ENCODE measurements at places on chromosomes 1 and 21.

- DNase-seq: no peak
Observed at GRCh38 chr1:85411567-85412305, 53.2 kb downstream of the DDAH1 start.

DNA sequence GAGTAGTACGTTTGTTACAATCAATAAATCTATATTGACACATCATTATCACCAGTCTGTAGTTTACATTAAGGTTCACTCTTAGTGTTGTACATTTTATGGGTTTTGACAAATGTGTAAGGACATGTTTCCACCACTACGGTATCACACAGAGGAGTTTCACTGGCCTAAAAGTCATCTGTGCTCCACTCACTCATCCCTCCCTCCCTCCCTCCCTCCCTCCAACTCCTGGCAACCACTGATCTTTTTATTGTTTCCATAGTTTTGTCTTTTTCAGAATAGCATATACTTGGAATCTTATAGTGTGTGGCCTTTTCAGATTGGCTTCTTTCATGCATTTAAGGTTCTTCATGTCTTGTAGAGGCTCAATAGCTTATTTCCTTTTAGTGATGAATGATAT is 44.1 kb upstream of the RHOU start:
- no peak for DNase-seq

- no peak for DNase-seq
Observed at GRCh38 chr1:89781494-89782126, 39.2 kb upstream of the LRRC8D start.

GRCh38 chr1:200029822-200030152 is 2.3 kb downstream of the NR5A2 start:
- no peak for DNase-seq

DNA sequence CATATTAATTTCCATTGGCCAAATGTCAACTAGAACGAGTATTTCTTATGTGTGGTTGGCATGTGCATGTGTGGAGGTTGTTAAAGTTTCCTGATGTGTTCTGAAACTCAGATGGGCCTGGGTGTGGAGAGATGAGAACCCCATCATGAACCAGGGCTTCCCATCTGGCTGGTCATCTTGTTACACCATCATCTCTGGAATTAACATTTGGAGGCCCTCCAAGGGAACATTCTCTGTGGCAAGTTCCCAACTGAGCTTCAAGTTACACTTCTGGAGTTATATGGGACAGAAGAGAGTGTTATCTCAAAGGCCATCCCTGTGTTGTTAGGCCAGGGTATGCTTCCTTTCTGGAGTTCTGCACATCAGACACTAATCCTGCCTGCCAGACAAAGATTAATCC is 183.6 kb downstream of the TTLL7 start:
- peak; percentile 15 for DNase-seq
